ENCODE measurements at places on chromosomes 11 and 22. TPM values are rescaled to one million over a fixed set of nuclear protein-coding genes. Genes with fewer than 3 reads are reported as not detected.

SLCO2B1 gene
- not detected for total RNA-seq

TIGD3 gene
- 1.6 TPM for total RNA-seq

SCGB1D1 gene
- total RNA-seq = not detected

- DNase-seq = no peak
- H3K4me1 ChIP-seq = peaks cover 15% of the 10 kb centered on the region
- H3K4me3 ChIP-seq = no peak overlapping the region
Measured at GRCh38 chr11:34994854-34995253, 78.4 kb downstream of the PDHX start.

DNA sequence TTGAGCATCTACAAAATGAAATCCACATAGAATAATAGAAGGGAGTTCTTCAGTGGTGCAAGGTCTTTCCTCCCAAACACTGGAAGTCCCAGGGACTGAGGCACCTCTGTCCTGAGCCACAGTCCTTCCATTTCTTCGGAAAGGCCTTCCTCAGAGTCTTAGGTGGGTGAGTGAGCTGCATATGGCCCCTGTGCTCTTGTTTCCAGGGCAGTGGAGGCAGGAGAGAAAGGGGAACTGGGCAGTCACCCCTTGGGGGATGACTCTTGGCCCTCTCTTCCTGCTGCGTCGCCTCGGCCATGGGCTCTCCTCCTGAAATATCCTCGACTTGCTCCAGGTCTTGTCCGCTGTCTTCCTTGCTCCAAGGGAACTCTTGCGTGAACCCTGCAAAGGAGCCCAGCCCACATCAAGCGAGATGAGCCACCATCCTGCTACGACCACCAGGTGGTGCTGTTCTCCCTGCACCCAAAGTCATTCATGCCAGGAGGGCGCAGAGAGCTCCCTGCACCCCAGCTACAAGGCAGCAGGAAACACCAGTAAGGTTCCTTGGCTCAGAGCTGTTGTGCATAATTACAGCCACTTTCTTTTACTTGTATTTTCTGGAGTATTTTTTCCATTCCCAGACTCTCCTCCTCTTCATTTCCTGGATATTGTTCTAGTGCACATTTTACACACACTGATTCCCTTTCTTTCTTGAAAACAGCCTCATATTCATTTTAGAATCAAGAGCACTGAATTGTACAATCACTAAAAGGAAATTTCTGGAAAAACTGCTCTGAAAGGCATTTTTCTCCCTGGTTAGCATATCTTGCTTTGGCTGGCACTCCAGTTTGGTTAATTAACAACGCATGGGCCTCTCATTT, 397.8 kb downstream of the OPCML start:
- H3K27ac ChIP-seq = no peak overlapping the region
- no peaks in the 10 kb centered on the region for H3K27me3 ChIP-seq
- no peaks in the 10 kb centered on the region for H3K4me1 ChIP-seq
- no peak for DNase-seq

GRCh38 chr22:19802001-19802893, 41.7 kb downstream of the TBX1 start:
- H3K4me1 ChIP-seq = no peaks in the 10 kb centered on the region
- H3K27me3 ChIP-seq = no peaks in the 10 kb centered on the region
- H3K27ac ChIP-seq = no peak overlapping the region
- no peak for DNase-seq

DNA sequence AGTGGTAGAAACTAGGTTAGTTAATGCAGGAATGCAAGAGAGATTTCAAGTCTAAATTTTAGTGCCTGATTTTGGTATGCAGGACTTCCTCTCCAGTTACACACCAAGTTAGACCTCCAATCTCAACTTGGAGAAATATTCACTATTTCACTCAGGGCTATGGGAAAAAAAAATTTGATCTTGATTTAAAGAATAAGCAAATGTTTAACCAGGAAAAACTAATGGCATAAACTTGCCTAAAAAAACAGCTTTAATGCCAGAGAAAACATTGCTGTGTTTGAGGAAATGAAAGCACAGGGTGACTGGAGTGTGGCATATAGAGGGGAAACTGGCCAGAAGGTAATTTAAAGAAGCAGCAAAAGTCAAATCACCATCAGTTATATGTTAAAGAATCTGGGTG, 575.4 kb upstream of the LRRC4C start:
- no peak for DNase-seq
- H3K4me1 ChIP-seq = no peaks in the 10 kb centered on the region
- H3K36me3 ChIP-seq = no peaks in the 10 kb centered on the region
- H3K27ac ChIP-seq = no peak overlapping the region

- H3K4me1 ChIP-seq = no peaks in the 10 kb centered on the region
- H3K36me3 ChIP-seq = no peaks in the 10 kb centered on the region
- no peak overlapping the region for H3K27ac ChIP-seq
- DNase-seq = no peak
Measured at GRCh38 chr11:102523189-102523570, 7.4 kb downstream of the MMP7 start.

- H3K27ac ChIP-seq = no peak overlapping the region
- no peak overlapping the region for H3K4me3 ChIP-seq
- H3K27me3 ChIP-seq = no peaks in the 10 kb centered on the region
- H3K4me1 ChIP-seq = no peaks in the 10 kb centered on the region
- H3K36me3 ChIP-seq = no peaks in the 10 kb centered on the region
Measured at GRCh38 chr11:97607291-97608000, 1217.6 kb downstream of the JRKL start.

DNA sequence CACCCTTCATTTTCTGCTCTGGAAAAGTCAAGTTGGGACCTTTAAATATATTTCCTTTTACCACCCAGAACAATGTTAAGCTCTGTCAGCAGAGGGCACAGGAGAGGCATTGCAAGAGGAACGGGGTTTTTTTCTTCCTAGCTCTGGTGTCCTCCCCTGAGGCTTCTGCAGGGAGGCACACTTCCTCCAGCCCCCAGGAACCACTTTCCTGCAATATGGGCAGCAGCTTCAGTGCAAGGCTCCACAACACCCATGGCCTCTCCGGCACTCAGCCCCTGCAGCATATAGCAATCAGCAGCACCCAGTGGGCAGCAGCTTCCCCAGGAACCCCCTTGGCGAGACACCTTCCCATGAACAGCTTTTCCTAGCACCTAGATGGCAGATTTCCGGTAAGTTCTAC, 101.4 kb downstream of the SYT9 start:
- no peaks in the 10 kb centered on the region for H3K36me3 ChIP-seq
- no peak for DNase-seq
- H3K4me1 ChIP-seq = no peaks in the 10 kb centered on the region
- no peaks in the 10 kb centered on the region for H3K27me3 ChIP-seq

GRCh38 chr11:80673566-80673965, 1232.7 kb upstream of the TENM4 start:
- H3K27ac ChIP-seq = no peak overlapping the region
- no peaks in the 10 kb centered on the region for H3K4me1 ChIP-seq
- no peaks in the 10 kb centered on the region for H3K36me3 ChIP-seq
- H3K27me3 ChIP-seq = no peaks in the 10 kb centered on the region
- no peak for DNase-seq

Measured in naive thymus-derived CD4-positive, alpha-beta T cell (primary cell).